ENCODE measurements at places on chromosomes 2 and 18.
A peak's percentile ranks its signal among the peaks of the same experiment; 100 is the strongest.

DNA sequence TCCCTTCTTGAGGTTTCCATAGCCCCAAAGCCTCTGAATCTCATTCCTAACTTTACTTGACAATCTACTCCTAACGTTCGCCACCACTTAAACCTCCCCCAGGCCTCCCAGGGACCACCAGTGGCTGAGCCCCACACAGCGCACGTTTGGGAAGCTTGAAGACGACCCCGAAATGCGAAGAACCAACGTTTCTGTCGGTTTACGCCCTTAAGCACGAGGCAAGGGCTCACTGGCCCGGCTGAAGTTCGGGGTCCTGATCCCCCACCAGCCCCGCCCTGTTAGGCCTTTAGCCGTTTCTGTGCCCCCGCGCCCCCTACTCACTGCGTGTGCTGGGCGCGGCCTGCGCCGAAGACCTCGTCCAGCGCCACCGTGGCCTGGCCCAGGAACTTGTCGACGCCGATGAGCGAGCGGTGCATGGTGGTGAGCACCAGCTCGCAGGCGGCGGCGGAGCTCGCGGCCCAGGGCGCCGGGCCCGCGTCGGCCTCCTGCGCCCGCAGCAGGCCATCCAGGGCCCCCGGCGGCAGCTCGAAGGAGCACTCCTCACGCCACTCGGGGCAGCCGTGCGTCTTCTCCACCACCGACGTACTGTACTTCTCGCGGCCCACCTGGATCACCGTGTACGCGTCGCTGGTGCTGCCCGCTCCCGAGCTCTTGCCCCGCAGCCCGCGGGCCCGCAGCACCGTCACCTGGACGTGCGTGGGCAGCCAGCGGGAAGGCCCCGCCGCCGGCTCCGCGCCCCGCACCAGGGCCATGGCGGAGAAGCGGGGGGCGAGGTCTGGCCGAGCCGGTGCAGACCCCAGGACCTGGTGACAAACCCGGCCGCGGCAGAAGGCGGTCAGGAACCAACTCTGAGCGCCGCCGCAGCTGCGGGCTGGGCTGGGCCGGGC lies 479 bp downstream of the RAB11FIP5 start:
- DNase-seq, result peak; percentile 34

DNA sequence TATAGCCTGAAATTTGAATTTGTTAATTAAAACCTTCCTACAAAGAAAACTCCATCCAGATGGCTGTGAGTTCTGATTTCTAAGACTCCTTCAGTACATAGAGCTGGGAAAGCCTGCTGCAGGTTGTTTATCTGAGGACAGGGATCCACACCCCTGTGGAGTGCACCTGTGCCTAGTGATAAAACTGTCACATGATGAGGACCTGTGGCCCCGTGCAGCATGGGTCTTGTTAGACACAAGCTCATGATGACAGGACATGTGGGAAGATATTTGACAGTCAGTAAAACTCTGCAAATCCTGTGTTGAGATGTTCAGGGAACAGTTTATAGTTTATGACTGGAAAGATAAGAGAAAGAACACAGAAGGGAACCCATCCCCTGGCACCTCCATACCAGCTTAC lies 133.2 kb upstream of the TMEM18 start:
- no peak for DNase-seq

DNA sequence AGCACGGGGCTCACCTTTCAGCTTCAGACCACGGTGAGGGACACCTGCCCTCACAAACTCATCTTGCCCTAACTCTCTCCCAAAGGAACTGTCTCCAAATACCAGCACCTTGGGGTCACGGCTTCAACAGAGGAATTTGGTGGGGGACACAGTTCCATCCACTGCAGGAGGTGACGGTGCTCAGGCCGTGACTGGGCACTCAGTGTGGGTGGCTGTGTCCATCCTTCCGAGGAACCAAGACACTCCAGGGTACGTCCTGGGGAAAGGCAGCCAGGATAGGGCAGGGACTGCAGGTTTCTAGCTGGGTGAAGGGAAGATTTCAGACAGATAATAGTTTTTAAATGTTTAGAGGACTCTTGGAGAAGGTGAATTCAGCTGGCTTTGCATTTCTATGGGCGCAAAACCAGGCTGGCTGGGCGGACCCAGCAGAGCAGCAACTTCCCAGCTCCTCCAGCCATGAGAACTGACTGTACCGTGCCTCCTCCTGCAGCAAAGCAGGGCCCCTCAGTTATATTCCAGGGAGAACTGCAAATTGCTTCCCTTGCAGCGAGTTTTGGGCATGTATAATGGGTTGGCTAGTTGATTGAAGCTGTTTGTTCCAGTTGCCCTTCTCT lies 23.9 kb upstream of the ALLC start:
- DNase-seq, result no peak

- DNase-seq, result peak; percentile 21
These were observed 508.0 kb downstream of the BCL11A start for GRCh38 chr2:60045456-60045855.

DNA sequence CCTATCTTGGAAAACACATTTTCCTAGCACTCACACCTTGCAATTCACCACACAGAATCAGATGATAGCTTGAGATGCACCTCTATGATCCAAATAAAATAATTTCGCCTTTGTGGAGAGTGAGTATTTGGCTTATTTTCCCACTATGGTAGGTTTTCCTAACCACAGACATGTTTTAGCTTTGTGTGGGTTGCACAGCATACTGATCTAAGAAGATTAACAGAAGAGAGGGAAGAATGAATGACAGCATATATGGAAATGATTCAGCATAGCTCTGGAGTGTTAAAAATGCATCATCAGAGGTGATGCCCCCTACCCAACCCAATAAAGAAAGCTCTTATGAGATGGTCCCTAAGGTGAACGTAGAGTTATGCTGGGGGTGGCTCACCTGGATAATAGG lies 72.5 kb downstream of the GCA start:
- no peak for DNase-seq

- DNase-seq, result no peak
These were observed 12.1 kb downstream of the EPAS1 start for GRCh38 chr2:46309052-46309953.

DNA sequence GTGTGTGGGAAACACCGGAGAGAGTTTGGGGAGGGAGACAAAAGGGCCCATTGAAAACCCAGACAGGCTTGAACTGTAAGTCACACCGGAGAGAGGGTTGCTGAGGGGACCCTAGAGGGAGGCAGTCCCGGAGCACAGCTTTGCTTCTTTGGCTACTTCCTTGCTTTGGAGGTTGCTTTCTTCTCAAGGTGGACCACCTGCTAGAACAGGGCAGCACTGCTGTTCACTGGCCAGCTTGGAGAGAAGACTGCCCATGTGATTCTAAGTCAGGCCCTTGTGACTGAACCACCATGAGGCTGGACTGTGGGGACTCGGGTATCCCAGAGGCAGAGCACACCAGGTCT lies 4.4 kb downstream of the ACTG2 start:
- DNase-seq, result no peak

DNA sequence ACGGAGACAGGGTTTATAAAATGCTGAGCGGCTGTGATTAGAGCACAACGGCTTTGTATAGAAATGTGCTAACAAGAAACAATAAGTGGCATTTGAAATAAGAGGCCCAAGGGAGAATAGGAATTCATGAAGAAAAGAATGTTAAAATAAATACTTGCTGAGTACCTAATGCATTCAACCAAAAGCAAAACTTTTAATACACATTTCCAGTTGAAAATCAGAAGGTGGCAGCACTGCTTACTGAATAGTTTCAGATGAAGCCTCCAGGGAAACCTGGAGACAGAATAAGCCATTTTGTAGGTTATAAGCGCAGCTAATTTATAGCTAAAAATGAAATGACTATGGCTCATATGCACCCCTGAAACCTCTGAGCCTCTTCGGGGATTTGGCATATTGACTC lies 286.6 kb downstream of the DPP10 start:
- DNase-seq, result no peak

DNA sequence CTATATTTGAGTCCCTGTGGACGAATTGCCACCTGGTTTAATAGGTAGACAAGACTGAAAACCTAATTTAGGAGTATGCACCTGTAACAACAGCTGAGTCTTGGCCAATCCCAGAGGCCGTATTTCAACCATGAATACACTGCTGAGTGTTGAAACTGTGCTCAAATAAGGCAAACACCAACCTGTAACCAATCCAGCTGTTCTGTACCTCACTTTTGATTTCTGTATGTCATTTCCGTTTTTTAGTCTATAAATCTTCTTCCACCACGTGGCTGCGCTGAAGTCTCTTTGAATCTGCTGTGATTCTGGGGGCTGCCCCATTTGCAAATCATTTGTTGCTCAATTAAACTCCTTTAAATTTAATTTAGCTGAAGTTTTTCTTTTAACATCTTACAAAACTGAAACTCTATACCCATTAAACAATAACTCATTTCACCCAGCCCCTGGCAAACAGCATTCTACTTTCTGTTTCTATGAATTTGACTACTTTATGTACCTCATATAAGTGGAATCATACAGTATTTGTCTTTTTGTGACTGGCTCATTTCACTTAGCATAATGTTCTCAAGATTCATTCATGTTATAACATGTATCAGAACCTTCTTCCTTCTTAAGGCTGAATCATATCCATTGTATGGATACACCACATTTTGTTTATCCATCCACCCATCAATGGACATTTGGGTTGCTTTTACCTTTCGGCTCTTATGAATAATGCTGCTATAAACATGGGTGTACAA lies 7.5 kb upstream of the YPEL5 start:
- DNase-seq, result peak; percentile 30
